Activated T-cell treated with anti-CD3 and anti-CD28 coated beads for 1 hour (primary cell): ENCODE measurements at places on chromosomes 1 and 21.

GRCh38 chr1:70707214-70707613 lies 296.1 kb downstream of the CTH start:
- DNase-seq, result no peak

DNA sequence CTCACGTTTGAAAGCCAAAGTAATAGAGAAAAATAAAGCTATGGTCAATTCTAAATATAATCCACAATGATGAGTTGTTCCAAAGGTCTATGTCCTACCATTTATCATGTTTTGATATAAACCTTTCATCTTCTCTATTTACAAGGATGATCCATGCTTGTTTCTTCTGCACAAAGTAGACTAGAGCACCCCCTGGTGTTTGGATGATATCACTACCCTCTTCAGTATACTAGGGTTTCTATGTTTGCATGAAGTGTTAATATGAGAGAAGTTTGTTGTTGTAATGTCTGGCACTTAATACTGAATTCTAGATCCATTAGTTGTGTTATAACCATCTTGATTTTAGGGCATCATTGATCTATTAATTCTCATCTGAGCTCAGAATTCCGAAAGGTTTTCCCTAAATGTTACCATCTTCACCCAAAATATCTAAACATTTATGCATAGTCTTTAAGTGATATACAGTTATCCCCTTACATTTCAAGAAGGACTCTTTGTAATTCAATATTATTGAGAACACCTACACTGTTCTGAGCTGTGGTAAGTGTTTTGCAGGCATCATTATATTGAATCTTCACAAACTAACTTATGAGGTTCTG lies 21.1 kb downstream of the CLDN8 start:
- DNase-seq, result no peak

DNA sequence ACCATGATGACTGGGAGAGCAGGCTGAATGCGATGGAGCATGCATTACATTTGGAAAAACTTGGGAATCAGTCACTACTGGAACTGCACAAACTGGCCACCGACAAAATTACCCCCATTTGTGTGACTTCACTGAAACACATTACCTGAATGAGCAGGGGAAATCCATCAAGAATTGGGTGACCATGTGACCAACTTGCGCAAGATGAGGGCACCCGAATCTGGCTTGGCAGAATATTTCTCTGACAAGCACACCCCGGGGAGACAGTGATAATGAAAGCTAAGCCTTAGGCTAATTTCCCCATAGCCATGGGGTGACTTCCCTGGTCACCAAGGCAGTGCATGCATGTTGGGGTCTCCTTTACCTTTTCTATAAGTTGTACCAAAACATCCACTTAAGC lies 9.1 kb downstream of the SNIP1 start:
- no peak for DNase-seq

DNA sequence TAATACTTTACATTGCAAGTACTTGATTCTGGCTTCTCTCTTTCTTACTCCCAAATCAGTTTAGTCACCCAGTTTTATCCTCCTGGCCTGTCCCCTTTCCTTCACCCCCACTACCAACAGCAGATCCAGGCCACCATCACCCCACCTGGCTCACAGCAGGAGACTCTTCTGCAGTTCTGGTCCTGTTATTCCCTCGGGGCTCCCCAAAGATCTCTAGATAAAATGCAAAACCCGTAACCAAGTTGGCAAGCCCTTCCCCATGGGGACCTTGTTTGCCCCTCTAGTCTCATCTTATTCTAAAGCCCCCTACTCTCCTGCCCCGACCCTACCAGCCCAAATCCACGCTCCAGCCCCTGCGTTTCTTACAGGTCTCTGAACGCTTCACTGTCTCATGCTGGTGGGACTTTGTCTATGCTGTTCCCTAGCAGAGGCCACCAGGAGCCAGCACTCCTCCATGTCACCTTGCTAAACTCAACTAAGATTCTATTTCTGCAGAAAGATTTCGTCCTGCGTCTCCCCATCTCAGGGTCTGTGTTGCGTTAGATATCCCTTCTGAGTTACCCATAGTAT lies 4.0 kb downstream of the ABCG1 start:
- no peak for DNase-seq

DNA sequence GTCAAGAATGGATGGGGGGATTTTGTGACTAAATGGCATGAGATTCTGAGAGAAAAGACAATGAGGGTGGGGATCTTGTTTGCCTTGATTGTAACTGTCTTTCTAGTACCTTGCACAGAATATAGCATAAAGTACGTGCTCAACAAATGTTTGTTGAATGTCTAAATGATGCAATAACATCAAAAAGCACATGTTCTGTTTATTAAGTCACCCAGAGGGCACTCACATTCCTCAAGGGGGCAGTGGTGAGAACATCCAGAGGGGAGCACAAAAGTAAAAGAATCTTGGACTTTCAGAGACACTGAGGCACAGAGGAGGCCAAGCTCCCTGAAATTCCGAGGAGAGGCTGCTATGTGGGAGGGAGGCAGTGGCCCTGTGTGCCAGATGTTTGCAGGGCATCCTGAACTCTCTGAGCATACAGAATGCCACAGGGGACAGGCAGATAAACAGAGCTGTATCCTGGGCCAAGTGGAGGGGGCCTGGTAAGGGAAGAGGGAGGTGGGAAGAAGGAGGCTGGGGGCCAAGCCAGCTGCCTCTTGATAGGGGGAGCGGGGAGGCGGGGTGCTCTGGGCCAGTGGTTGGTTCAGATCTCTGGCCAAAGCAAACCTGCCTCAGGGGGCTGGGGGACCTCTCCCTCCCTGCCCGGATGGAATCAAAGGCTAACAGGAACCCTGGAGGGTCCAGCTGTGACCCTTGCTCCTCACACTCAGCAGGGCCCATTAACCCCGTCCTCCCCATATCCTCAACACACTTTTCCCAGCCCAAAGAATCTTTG lies 6.5 kb upstream of the ATP1A2 start:
- no peak for DNase-seq

DNA sequence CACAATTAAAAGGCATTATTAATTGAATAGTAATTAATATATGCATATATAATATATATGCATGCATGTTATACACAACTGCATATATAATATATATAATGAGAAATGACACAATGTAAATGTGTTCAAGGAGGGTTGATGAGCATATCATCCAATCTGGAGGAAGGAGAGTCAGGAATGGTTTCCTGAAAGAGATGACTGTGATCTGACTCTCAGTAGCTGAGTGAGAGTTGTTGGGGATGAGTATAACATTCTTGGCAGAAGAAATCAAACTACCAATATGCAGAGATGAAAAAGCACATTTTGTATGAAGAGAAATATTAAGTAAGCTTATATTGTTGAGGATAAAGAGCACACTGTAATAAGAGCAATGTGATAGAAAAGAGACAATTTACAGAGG lies 37.3 kb downstream of the F13B start:
- DNase-seq, result no peak

DNA sequence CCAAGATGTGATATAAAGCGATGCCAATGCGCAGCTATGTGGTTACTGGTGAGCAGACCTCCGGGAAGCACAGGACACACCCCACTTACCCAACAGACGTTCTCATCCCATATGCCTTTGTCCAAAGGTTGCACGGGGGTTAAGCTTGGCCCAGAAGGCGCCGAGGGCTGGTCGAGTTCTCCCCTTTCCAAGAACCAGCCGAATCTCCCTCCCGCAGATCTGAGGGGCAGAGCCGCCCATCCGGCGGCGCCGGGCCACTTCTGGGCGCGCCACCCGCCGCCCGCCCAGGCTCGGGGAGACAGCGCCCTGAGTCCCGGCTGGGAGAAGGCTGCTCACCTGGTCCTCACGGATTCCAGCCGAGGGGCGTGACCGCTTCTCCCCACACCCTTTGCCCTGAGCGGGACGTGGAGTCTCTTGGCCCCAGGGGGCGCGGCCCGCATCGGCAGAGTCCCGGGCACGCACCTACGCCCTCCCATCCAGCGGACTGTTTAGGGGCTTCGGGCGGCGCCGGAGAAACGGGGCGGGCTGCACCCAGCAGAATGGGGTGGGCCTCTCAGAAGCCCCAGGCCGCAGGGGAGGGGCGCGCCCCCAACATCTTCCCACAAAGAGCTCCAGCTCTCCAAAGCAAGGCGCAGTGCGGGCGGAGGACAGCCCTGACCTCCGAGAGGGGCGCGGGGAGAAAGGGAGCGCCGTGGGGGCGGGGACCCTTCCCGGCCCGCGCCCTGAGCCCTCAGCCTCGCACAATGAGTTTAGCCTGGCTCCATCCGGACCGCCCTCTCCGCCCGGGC lies 615 bp downstream of the GPR161 start:
- DNase-seq, result no peak

DNA sequence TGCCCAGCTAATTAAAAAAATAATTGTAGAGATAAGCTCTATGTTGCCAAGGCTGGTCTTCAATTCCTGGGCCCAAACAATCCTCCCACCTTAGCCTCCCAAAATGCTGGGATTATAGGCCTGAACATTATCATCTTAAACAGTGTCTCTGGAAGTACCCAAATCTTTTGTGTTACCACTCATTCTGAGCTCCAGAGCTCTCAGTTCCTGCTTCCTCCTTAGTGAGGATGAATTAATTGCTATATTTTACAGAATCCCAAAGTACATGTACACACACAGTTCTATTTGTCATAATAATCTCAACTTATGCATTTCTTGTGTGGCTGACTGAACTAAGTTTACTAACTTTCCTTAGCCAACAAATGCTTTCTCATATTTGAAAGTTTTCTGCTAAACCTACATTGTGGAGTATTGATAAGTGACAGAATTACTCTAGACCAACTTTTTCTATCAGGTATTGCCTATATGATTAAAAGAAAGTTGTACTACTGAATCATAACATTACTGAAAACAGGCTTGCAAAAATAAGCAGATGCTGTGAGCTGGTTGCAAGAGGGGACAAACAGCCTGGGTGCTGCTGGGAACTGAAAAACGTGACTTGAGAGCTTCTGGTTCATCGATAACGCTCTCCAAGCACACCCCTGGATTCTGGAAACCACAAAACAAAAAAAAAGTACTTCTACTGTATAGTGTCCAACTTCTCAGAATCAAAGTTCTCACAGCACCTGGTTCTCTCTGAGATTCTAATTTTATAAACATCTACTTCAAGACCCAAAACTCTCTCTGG lies 15.3 kb downstream of the VAV3 start:
- no peak for DNase-seq

DNA sequence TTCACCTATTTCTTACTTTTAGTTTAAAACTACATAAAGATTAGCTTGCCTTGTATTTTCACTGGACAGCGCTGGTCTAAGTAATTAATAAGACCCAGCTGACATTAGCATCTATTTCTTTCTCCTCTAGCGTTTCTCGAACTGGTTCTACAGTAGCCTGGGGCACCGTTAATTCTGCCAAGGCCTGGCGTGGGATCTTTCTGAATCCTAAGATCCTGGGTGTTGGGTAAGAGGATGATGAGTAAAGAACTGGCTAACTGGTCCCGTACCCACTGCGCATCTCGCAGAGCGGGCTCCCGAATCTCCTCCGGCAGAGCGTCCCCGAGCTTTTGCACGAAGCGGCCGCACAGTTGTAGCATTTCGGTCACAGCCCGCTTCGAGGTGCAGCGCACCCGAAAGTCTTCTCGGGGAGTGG lies 309 bp downstream of the NSL1 start:
- no peak for DNase-seq

- no peak for DNase-seq
Measured at GRCh38 chr1:228697207-228698016, 37.9 kb upstream of the RHOU start.

DNA sequence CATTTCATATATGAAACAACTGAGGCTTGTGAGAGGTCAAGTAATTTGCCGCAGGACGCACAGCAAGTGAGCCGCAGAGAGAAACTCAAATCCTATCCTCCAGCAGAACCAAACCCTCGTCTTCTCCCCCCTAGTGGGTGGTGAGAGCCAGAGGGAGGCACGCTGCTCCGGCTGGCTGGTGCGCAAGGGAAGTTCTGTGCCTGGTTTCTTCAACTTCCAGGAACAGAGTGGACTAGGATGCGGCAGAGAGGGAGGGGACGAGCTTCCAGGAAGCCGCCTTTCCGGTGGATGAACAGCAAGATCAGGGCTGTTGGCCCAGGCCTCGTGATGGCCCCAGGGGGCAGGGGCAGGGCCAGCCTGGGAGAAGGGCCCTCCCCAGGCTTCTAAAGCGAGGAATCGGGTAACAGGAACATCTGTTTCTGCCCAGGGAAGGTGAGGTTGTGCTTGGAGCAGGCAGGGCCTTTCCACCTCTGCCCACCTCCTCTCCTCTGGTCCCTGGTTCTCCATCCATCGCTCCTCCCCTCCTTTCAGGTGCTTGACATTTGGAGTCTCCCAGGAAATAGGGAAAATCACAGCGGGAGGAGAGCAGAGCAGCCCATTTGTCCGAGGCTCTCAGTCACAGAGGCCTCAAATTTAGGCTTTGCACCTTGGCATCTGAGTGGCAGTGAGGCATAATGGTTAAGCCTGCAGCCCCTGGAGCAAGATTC lies 16.8 kb upstream of the PDIK1L start:
- no peak for DNase-seq

DNA sequence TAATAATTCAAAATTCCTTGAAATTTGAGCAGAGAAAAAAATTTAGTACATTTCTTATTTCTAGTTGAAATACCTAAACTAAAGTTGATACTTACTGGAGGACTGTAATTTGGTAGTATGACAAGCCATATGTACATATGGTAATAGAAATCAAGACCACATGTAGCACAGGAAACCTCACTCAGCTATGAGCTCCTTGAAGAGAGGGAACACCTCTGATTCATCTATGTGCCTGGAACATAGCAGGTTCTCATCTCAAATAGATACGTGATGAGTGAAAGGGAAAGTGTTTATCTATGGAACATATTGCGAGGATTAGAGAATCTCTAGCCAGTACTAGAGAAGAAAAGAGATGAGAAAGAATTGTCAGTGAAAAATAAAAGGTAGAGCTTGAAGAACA lies 47.9 kb upstream of the GNG4 start:
- DNase-seq, result no peak

DNA sequence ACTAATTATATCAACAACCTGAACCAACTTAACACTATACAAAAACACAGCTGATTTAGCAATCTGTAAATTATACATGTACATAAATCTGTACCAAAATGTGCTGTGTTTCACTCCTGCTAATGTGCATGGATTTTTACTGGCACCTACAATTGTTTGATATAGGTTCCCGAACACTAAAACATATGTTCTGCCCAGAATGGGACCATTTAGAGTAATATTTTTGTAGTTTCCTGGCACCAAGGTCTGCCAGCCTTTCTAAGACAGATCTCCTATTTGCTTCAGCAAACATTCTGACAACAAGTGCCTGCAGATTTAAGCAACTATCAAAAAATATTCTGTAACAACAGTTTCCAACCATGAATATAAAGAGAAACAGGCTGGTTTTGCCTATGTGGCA lies 4.2 kb downstream of the KCNH1 start:
- no peak for DNase-seq

- no peak for DNase-seq
Measured at GRCh38 chr1:75053207-75053606, 81.0 kb upstream of the LHX8 start.

DNA sequence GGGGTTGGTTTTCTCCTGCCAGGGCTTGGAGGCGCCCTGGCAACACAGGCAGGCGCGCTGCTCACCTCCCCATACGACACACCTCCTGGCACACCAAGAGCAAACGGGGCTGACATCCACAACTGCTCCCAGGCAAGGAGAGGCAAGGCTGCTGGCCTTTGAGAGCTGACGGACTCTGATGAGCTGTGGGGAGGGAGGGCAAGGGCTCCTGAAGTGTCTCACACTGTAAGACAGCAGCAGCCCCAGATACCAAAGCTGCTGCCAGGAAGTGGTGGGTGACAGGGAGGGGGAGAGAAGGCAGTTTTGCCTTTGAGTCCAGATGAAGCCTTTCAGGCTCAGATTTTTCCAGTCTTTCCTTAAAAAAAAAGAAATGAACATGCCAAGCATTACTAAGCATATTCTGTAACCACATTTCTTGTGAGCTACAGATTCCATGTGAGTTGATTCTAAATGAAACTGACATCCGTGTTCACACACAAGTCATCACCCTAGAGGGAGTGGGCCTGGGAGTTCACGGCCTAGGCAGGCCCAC lies 24.3 kb downstream of the PGBD5 start:
- no peak for DNase-seq
